ENCODE measurements at places on chromosomes 2 and 18.

GRCh38 chr2:216090369-216090786 lies 8.7 kb downstream of the TMEM169 start:
- H3K27me3 ChIP-seq = no peaks in the 10 kb centered on the region
- H3K4me3 ChIP-seq = no peak overlapping the region
- DNase-seq = no peak
- H3K36me3 ChIP-seq = no peaks in the 10 kb centered on the region
- no peak overlapping the region for H3K27ac ChIP-seq

- H3K27ac ChIP-seq = no peak overlapping the region
- no peaks in the 10 kb centered on the region for H3K4me1 ChIP-seq
- H3K36me3 ChIP-seq = no peaks in the 10 kb centered on the region
- no peaks in the 10 kb centered on the region for H3K27me3 ChIP-seq
- no peak for DNase-seq
Observed at GRCh38 chr2:212863185-212863588, 288.2 kb downstream of the IKZF2 start.

GRCh38 chr2:204069804-204070203 lies 133.2 kb downstream of the ICOS start:
- no peak overlapping the region for H3K4me3 ChIP-seq
- H3K36me3 ChIP-seq = no peaks in the 10 kb centered on the region
- no peak overlapping the region for H3K27ac ChIP-seq
- DNase-seq = no peak
- H3K4me1 ChIP-seq = no peaks in the 10 kb centered on the region

- no peaks in the 10 kb centered on the region for H3K27me3 ChIP-seq
- H3K27ac ChIP-seq = no peak overlapping the region
- no peaks in the 10 kb centered on the region for H3K4me1 ChIP-seq
- no peak for DNase-seq
- H3K36me3 ChIP-seq = no peaks in the 10 kb centered on the region
- H3K4me3 ChIP-seq = no peak overlapping the region
Observed at GRCh38 chr2:36616947-36617346, 19.0 kb upstream of the FEZ2 start.

DNA sequence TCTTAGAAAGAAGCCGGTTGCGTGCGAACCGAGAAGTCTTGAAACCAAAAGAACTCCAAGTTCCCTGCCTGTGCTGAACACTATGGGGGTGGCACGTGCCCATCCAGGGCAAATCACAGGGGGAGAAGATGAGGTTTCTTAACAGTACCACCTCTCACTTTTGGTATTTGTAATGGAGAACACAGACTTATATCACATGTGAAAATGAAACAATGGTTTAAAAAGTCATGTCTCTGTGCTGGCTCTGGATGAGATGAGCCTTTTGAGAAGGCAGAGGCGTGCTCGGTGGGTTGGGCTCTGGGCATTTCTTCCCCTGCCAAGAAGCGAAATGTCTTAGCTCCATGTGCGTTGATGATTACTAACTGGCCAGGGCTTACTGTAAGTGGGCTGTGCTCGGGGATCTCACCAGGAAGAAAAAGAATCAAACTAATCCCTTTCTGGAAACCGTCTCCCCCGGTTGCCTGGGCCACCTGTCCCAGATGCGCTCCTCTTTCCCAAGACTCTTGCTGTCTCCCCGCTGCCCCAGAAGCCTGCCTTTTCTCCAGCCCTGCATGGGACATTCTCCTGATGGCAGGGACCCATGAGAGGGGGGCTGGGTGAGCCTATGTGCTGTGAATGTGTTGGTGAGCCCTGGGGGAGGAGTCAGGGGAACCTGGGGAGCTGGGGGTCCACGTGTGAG lies 252.9 kb downstream of the PRKCE start:
- DNase-seq = no peak
- no peaks in the 10 kb centered on the region for H3K36me3 ChIP-seq
- H3K4me1 ChIP-seq = no peaks in the 10 kb centered on the region
- no peak overlapping the region for H3K27ac ChIP-seq
- no peak overlapping the region for H3K4me3 ChIP-seq

DNA sequence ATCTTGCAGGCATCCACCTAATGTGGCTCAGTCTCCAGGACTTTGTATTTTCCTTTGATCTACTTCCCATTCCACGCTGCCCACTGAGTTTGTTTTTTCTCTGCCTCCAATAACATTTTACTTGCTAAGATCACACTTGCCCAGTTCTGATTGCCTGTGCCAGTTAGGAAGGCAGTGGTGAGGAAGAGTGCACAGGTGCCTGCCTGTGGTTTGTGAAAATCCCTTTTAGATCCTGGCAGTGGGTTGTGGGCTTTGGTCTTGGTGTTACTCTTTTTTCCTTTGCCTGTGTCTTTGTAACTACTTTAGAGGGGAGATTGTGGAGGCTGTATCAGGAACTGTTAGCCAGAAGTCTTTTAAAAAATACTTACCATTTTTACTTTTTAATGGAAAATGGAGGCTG lies 36.9 kb upstream of the KCNG2 start:
- H3K27ac ChIP-seq = no peak overlapping the region
- DNase-seq = no peak
- H3K4me3 ChIP-seq = no peak overlapping the region
- no peaks in the 10 kb centered on the region for H3K27me3 ChIP-seq
- H3K4me1 ChIP-seq = no peaks in the 10 kb centered on the region

GRCh38 chr2:128324008-128324896 lies 5.6 kb upstream of the HS6ST1 start:
- H3K36me3 ChIP-seq = no peaks in the 10 kb centered on the region
- H3K4me3 ChIP-seq = no peak overlapping the region
- H3K4me1 ChIP-seq = no peaks in the 10 kb centered on the region
- DNase-seq = no peak
- H3K27me3 ChIP-seq = no peaks in the 10 kb centered on the region
- H3K27ac ChIP-seq = no peak overlapping the region
